ENCODE measurements at places on chromosomes 2 and 18.

- no peak for DNase-seq
Measured at GRCh38 chr2:68278169-68278568, 25.8 kb upstream of the PPP3R1 start.

GRCh38 chr2:229779650-229780049 lies 65.3 kb upstream of the DNER start:
- DNase-seq = no peak

- no peak for DNase-seq
Measured at GRCh38 chr18:9364242-9364641, 29.7 kb downstream of the TWSG1 start.

GRCh38 chr2:76472946-76473345 lies 762.2 kb upstream of the GCFC2 start:
- DNase-seq = no peak

- DNase-seq = no peak
Measured at GRCh38 chr2:113829270-113829669, 60.6 kb upstream of the ACTR3 start.

- no peak for DNase-seq
Measured at GRCh38 chr2:127754186-127754585, 52.9 kb downstream of the SFT2D3 start.
